Muscle of leg (tissue), 16 donors: ENCODE measurements at places on chromosomes 6 and 20. TPM values are rescaled to one million over a fixed set of nuclear protein-coding genes. Genes with fewer than 3 reads are reported as not detected.

- DNase-seq: no peak
Observed at GRCh38 chr6:43847741-43848630, 78.0 kb downstream of the VEGFA start.

DNA sequence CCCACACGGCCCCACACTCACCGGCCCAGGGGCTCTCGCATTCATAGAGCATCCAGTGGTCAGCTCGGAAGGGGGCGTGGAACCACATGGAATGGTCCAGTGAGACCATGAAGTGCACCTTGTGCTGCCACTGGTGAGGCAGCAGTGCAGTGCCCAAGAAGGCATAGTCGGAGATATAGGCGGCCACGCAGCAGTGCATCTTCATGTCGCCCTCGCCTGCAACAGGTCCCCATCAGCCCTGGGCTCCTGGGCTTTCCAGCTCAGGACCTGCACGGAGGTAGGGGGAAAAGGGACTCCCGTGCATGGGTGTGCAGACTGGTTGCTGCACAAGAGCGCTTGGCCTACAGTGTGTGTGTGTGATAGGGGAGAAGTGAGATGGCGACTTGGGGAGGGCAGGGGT lies 9.9 kb downstream of the SNX21 start:
- DNase-seq: no peak

Gene C6orf52
- 2.7 TPM for total RNA-seq

Gene DNAH8
- total RNA-seq: 2.2 TPM

- DNase-seq: peak; percentile 91
Observed at GRCh38 chr6:36829919-36830544, 9.2 kb downstream of the CPNE5 start.

DNA sequence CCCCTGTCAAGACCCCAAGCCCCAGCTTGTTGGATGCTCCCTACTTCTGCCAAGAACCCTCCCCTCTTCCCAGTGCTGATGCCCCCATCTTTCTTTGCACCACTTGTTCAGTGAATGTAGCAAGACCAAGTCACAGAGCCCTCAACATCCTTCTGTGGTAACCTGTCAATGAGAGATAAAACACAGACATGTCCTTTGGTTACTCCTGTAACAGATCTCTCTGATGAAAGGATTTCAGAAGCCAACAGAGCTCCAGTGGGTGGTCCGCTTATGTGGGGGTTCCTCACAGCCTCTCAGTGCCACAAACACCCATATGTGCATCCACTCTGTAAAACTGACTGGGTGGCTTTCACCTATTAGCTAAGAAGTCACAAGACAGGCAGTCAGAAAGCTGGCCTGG lies 93.2 kb upstream of the CST7 start:
- no peak for DNase-seq

- no peak for DNase-seq
Observed at GRCh38 chr6:161128230-161128629, 136.7 kb downstream of the MAP3K4 start.

Gene SNPH
- 3.9 TPM for total RNA-seq

Gene TGM2
- 10.1 TPM for total RNA-seq

GRCh38 chr20:14470977-14471661 lies 133.7 kb upstream of the FLRT3 start:
- no peak for DNase-seq

- DNase-seq: no peak
Observed at GRCh38 chr20:1264727-1265126, 1.4 kb upstream of the SNPH start.
